Chondrocyte (in vitro differentiated cells): ENCODE measurements at places on chromosomes 7 and 10. TPM values are rescaled to one million over a fixed set of nuclear protein-coding genes. Genes with fewer than 3 reads are reported as not detected.

GRCh38 chr10:113057948-113058522 lies 108.0 kb downstream of the TCF7L2 start:
- DNase-seq, result no peak

- DNase-seq, result no peak
Measured at GRCh38 chr10:63318491-63318890, 147.3 kb downstream of the JMJD1C start.

GRCh38 chr10:27145937-27146336 lies 8.2 kb downstream of the YME1L1 start:
- DNase-seq, result no peak

GRCh38 chr7:135784013-135784412 lies 35.4 kb upstream of the FAM180A start:
- no peak for DNase-seq

- DNase-seq, result no peak
Measured at GRCh38 chr7:34886856-34887255, 150.4 kb downstream of the DPY19L1 start.

GRCh38 chr7:25244254-25245033 lies 16.2 kb upstream of the NPVF start:
- no peak for DNase-seq

DNA sequence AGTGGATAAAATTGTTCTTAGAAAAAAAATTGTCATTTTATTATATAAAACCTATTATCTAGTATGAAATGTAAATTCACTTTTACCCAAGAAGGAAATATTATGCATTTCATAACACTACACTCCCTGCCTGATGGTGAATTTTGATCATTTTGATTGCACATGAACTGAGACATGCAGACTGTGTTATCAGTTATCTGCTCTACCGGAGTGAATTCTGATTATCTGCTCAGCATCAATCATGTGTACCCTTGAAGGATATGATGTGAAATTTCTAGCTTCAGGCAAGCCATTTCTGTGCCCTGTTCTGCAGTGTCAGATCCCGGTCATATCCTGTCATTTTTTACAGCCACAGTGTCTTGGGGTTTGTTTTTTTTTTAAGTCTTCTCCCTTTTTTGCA lies 85.0 kb upstream of the FGL2 start:
- DNase-seq, result no peak

DNA sequence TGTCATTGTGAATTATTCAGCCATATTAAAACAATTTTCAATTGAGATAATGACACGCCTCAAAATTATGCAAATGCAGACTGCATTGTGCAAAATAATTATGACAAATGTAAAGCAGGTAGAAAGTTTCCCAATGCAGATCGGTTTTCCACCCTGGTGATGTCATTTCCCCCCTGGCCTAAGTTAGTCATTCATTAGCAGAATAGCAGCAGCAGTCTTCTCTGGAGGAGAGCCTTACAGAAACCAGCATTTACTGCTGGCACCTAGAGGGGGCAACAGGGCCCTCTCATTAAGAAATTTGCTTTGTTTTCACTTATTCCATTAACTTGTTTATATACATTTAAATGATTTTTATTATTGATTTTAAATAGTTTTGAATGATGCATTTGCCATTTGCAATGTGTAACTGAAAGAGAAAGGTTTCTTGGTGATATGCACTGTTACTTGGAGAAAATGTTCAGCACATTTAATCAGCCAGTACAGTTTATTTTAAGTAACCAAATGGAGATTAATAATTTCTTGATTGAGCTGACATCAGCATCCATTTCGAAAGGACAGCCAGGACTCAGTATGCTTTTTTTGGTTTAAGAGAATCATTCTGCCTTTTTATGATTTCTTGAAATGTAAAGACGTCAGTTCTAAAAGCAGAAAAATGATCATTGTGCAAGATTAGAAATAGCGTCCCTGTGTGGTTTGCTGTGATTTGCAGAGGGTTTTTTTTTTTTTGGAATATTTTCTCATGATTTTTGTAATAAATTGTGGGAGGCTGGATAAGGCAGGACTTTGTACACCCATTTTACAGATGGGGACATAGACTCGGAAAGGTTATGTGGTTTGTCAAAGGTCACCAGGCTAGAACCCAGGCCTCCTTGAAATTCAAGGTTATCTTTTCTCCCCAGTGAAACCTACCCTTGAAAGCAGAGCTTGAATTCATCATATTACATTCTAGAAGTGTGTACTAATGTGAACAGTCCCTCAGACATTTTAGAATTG lies 3.5 kb downstream of the ARID5B start:
- no peak for DNase-seq

DNA sequence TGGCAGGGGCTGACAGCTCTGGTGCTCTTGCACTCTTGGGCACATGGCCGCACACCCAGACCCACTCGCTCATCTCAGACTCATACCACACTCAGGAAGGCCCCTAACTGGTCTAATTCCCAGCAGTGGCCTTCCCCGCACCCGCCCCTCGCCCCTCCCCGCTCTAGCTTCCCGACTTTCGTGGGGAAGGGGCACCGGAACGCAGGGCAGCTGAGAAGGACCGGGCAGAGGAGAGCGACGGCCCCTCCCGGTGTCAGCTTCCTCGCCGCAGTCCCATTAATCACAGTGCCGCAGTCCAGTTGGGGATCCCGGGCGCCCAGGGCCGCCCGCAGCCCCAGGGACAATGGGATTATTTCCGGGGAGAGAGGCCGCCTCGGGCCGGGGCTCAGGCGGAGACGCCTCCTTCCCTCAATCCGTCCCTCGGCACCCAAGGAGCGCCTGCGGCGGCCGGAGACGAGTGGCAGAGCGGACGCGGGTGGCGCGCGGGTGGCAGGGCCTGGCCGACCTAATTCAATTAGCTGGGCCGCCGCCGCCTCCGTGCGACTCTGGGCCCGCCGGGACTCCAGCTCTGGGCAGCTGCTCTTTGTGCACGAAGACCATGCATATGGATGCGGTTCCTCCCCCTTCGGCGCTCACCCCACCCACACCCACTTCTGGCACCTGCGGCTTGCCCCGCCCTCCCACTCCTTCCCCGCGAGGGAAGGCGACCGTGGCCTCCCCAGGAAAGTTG lies 7.8 kb upstream of the TLX1 start:
- DNase-seq, result no peak

- DNase-seq, result no peak
Measured at GRCh38 chr10:26841733-26842317, 18.9 kb downstream of the ABI1 start.

DNA sequence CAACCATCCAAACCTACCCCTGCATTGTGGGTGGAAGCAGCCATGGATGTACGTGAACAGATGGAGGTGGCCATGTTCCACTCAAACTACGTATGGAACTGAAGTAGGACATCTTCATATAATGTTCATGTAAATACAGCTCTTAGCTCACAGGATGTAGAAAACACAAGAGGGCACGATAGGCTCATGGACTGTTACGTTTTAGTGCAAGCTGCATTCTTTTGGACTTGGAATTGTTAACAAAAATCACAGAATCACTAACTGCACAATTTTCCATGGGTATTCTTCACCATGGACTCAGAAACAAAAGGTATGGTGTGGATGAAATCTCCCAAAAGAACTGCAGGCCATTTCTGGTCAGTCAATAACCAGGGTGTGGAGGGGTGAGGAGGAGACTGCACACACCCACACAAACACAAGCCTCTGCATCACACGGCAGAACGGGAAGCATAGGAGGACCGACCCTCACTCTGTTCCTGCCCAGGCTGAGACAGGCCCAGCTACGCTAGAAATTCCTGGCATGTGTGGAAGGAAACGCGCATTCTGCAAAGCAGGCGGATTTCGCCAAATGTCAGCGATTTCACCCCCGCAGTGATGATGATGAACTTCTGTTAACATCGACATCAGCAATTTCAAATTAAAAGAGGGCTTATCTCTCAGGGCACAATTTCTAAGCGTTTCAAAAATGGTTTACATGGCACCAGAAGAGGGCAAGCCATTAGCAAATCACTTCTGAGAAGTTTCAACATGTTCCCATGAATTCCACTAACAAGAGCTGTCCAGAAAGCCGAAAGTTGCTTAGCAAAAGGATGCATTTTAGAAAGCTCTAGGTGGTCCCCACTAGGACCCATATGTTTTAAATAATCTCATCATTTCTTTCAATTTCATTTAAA lies 149.0 kb downstream of the TNS3 start:
- no peak for DNase-seq

- DNase-seq, result no peak
Measured at GRCh38 chr10:131166486-131166885, 145.0 kb downstream of the TCERG1L start.

GRCh38 chr7:106448992-106449859 lies 164.4 kb upstream of the NAMPT start:
- DNase-seq, result no peak

- DNase-seq, result peak; percentile 78
Measured at GRCh38 chr7:128876586-128876977, 13.9 kb downstream of the ATP6V1F start.

GRCh38 chr7:21077602-21078001 lies 290.9 kb upstream of the SP8 start:
- DNase-seq, result no peak

DNA sequence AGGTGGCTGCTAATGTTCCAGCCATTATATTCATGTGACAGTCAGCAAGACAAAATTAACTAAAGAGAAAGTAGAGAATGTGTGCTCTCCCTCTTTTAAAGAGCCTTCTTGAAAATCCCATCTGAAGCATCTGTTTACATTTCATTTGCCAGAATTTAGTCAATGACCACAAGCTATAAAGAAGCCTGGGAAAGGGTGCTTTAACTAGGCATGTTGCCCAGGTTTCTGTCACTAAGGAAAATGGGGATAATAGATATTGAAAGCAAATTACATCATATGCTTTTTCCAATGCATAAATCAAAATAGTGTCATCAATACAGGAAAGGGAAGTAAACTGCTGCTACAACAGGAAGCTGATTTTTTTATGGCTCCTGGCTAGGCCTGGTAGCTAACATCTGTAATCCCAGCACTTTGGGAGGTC lies 67.7 kb downstream of the ELAPOR2 start:
- DNase-seq, result no peak

DNA sequence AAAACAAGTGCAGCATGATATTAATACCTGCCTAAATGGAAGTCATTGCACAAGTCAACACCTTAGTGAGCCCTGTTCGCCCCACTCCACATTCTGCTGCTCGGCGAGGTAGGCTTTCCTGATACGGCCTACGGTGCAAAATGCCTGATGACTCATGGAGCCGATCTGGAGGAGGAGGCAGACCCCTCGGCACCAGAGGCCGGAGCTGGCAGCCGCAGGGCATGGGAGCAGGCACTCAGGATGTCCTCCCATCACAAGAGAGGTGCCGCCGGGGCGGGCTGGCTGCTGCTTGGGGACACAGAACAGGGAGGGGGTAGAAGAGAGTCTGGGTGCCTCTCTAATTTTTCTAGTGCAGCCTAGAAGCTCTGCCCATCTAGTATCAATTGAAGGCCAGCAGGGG lies 418.5 kb upstream of the MGMT start:
- no peak for DNase-seq

- no peak for DNase-seq
Measured at GRCh38 chr7:1536455-1536742, 5.9 kb downstream of the MAFK start.

DNA sequence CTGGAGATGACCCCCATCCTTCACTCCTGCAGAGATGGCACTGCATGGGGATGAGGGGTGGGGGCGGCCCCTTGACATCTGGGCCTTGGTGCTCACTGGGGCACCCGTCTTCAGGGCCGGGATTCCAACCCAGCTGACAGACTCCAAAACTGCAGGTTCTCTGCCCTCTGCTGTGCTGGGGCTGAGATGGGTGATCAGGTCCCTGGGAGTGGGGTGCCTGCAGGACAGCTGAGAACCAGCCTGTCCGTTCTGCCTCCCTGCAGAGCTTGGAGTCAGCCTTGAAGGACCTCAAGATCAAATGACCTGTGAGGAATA lies 14.3 kb downstream of the PDAP1 start:
- no peak for DNase-seq

DNA sequence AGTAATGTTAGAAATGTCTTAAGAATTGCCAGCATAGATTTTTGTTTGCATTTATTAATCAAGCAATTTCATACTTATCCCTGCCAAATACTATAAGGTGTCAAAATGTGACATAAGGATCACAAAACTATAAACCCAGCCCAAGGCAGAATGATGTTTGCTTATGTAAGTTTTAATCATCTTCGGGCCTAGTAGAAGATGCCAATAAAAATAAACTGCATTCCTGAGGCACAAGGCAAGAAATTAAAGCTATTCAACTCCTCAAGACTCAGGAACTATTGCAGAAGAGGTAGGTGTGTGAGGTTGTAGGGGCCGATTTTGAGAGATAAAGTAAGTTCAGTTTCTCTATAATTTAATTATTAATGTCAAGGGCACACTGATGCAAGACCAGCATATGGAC lies 189.4 kb upstream of the AHR start:
- no peak for DNase-seq

- DNase-seq, result no peak
Measured at GRCh38 chr10:62610649-62611229, 193.8 kb upstream of the ADO start.

- no peak for DNase-seq
Measured at GRCh38 chr7:70056363-70056762, 458.1 kb downstream of the AUTS2 start.

- DNase-seq, result no peak
Measured at GRCh38 chr7:131042269-131043160, 285.2 kb upstream of the MKLN1 start.

GRCh38 chr10:129105266-129105665 lies 361.8 kb upstream of the MGMT start:
- DNase-seq, result no peak

DNA sequence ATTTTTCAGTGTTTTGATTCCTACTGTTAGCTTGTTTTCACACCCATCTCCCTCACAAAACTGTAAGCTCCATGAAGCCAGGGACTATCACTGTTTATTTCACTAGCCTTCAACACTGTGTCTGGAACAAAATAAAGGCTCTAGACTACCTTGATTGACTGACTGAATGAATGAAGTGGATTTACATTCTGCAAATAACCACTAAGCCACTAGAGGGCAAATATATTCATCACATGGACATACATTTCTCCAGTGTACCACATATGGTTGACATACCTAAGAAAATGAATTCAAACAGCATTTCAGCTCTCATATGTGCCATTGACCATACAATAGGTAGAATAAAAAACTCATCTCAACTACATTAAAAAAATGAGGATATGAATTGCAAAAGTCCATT lies 185.9 kb downstream of the RAB11FIP2 start:
- no peak for DNase-seq

NACAD gene
- total RNA-seq, result 12.4 to 21.9 TPM (median 19.0 TPM) in 3 replicates

SPDYE18 gene
- total RNA-seq, result 0.20 TPM in 1 of 3 replicates, not detected in the others

CTAGE8 gene
- total RNA-seq, result 0.53 to 1.4 TPM (median 0.92 TPM) in 3 replicates

PRLHR gene
- not detected in 3 replicates for total RNA-seq

LIPF gene
- total RNA-seq, result not detected in 3 replicates

ABCC2 gene
- total RNA-seq, result 0.57 to 0.69 TPM (median 0.63 TPM) in 3 replicates

SHH gene
- not detected in 3 replicates for total RNA-seq

PLXDC2 gene
- 84.3 to 203 TPM (median 88.5 TPM) in 3 replicates for total RNA-seq

TMEM270 gene
- total RNA-seq, result 0.25 TPM in 1 of 3 replicates, not detected in the others

HTRA1 gene
- total RNA-seq, result 1,260 to 1,504 TPM (median 1,485 TPM) in 3 replicates

HYAL4 gene
- not detected in 3 replicates for total RNA-seq

SYT15 gene
- 11.6 to 44.3 TPM (median 14.5 TPM) in 3 replicates for total RNA-seq

LRMDA gene
- 0.34 to 3.5 TPM (median 2.8 TPM) in 3 replicates for total RNA-seq
